ENCODE measurements at places on chromosomes 4 and X. TPM values are rescaled to one million over a fixed set of nuclear protein-coding genes. Genes with fewer than 3 reads are reported as not detected.

TECRL gene
- total RNA-seq, result not detected

RPL36A gene
- 2,183 TPM for total RNA-seq

TRPC3 gene
- total RNA-seq, result 0.38 TPM

FRMPD3 gene
- total RNA-seq, result not detected

SMIM10 gene
- 2.7 TPM for total RNA-seq

POU4F2 gene
- total RNA-seq, result not detected

SPANXN3 gene
- total RNA-seq, result not detected

PARM1 gene
- total RNA-seq, result 13.3 TPM

XAGE1A gene
- total RNA-seq, result 0.76 TPM

Data from lower leg skin (tissue), 4 donors.